ENCODE measurements at places on chromosomes 7 and 10.

DNA sequence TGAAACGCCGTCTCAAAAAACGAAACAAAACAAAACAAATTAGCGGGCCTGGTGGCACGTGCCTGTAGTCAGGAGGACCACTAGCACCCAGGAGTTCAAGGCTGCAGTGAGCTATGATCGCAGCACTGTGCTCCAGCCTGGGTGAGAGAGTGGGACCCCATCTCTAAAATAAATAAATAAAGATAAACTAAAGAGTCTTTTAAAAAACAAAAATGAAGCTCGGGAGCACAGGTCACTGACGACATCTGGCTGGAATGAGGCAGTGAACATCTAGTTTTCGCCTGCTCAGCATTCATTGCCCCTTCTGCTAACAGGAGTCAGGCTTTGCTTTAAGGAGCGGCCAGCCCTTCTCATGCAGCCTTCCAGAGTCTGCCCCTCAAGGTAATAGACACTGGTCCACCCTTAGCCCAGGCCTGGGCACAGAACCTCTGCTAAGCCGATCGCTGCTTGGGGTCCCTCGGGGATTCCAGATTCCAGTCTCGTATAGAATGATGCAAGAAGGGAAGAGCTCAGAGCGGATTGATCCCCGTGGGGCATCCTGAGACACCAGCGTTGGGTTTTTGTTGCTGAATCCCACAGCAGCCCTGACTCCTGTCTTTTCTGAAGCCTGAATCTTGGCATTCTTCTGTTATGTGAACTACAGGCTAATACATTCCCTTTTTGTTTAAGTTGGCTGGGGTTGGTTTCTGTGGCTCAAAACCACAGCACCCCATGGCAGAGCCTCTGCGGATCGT lies 14.2 kb upstream of the FOXK1 start:
- DNase-seq, result no peak

GRCh38 chr10:132539894-132540293 lies 2.3 kb downstream of the INPP5A start:
- DNase-seq, result peak; percentile 20

- no peak for DNase-seq
Measured at GRCh38 chr7:105306298-105306748, 82.4 kb downstream of the SRPK2 start.

DNA sequence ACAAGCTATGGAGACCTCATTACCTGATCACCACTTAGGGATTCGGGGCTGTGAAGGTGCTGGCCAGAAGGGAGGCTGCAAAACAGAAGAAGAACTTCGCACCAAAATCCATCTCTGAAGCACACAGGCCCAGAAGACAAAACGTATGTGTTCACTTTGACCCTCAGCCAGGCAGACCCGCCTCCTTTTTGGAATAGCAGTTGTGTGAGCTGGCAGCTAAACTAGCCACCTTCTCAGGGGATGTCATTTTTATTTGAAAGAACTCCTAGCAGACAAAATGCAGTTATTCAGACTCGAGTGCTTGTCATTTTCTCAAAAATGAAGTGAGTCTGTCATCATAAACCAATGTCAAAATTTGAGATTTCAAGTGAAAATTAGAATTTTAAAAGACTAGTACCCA lies 71.7 kb downstream of the TNS3 start:
- DNase-seq, result no peak

GRCh38 chr7:7868572-7868899 lies 100.1 kb upstream of the GLCCI1 start:
- no peak for DNase-seq

DNA sequence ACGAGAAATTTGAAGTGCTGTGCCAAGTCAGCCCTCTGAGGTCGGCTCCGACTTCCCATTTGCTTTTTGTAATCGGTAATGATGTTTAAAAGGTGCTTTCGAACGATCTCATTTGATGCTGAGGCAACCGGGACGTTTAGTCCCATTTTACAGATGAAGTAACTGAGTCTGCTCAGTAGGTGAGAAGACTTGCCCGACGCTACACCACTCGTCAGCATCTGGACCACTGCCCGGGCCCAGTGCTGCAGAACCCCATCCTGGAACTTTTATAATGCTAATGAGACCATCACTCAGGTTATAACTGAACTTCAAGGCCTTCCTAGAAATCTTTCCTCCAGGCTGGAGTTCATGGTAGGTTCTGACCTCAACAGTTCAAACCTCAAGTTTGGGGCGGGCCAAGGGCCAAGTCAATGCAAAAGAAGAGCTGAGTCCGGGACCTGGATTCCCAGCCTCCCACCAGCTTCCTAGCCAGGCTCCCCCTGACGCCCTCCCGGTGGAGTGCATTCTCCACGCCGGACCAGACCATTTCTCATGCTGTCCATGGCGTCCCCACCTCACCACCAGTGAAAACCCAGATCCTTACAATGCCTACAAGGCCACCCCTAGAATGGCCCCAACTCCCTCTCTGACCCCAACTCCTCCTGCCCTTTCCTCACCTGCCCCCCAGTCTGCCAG lies 699 bp upstream of the PDLIM1 start:
- DNase-seq, result no peak

DNA sequence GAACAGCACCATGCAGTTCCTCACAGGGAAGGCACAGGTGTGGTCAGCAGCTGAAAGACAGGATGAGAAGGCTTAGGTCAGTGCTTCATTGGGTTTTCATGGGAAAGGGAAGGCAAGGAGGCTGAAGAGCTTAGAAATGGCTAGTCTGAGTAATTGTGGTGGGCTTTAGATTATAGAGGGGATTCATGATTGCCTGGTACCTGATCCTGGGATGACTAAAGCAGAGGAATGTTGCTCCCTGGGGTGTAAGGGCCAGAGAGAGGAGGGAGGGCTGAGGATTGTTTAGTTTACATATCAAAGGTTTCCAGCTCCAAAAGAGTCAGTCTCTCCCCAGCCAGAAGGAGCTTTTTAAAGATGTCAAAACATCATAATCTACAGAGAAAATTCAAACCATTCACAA lies 396.3 kb upstream of the POM121L12 start:
- no peak for DNase-seq

DNA sequence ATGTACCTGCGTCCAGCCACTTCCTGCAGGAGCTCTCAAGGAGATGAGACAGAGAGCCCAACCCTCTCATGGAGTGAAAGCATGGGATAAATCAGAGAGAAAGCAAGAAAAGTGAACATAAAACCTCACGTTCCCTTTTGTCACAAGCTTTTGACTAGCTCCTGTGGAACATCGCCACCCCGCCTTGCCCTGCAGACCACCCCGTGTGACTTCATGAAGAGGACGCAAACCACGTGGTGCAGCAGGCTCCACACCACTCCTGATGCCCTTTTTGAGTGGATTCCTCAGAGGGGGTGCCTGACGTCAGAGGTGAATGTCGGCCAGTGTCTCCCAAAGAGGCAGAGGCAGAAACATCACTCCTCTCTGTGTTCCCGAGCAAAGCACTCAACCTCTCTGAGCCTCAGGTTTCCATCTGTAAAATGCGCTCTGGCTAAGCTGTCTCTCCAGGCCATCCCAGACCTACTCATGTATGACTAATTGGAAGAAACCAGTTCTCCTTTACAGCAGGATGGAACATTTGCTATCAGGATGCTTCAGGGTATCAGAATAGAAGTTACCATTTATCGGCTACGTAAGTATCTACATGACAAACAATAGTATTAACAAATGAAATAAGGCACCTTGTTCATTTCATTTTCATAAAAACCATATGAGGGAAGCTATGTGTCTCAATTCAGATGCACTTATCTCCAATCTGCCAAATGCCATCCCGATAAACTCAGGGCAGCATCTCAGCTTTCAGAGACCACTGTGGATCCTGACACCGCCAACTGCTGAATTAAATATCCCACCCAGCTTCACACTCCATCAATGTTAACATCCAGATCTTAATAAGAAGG lies 5.3 kb downstream of the ZNF488 start:
- no peak for DNase-seq

DNA sequence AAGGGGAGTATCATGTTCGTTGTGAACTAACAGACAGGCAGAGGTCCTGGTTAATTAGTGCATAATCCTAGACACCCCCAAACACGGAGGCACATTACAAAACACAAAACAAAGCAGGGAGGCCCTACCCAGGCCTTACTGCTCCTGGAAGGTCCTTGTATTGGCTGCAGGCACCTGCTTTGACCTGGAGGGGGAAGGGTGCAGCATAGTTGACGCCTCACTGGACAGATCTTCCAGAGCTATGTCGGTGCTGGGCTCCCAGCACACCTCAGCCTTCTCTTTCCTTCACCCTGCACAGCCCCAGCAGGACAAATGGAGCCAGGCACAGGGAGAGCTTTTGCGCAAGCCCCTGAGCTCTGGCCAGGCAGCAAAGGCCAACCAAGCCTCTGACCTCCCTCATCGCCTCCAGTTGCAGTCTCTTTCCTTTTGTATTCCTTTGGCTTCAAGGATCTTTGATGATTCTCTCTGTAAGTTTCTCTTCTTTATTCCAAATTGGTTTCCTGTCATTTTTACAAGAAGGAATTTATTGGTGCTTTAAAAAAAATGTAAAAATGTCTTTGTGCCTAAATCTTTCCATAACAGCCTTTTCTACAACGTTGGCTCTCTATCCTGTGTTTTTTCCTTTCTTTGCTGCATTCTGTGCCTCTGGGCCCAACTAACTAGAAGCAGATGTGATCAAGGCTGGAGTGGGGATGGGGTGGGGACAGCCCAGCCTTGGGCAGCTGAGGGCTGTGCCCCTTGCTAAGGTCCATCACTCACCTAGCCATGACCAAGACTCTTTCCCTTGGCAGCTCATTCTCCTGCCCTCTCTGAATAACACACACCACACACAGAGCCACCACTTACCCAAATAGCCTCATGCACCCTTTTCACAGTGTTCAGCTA lies 317.1 kb upstream of the NPVF start:
- DNase-seq, result no peak

- DNase-seq, result no peak
Measured at GRCh38 chr10:30755441-30755953, 125.9 kb upstream of the LYZL2 start.

DNA sequence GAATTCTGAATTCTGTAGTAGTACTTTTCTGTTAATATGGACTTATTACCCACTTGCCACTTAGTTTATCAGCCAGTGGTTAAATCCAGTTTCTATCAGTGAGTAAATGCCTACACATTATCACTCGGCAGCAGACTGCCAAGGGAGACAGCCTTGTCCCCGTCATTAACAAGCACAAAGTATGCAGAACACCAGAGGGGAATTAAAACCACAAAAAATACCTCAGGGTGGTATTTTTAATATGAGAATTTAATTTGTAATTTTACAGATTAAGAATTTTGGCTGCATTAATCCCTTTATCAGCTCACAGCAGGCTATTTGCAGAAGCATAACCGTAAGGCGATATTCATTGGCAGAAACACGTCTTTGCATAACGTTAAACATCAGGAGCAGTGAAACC lies 150.0 kb upstream of the FZD1 start:
- no peak for DNase-seq

GRCh38 chr10:3347413-3348182 lies 175.0 kb upstream of the PITRM1 start:
- no peak for DNase-seq

DNA sequence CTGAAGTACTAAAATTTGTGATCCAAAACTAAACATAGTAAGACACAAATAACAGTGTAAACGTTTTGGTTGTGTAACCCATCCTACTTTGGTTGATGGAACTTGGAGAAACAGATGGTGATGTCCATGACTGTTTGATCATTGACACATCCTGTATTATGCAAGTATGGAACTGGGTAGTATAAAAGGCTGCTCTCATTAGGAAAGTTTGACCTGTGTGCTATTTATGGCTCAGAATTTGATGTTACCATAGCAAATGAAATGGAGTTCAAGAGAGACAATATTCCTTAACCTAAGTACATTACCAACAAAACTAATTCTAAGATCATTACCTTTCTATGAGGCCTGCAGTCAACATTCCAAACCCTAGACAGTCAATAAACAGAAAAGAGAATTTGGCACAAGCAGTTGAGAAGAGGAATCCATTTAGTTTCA lies 39.9 kb downstream of the DKK1 start:
- no peak for DNase-seq

GRCh38 chr7:101877882-101878591 lies 60.6 kb downstream of the CUX1 start:
- no peak for DNase-seq

GRCh38 chr10:95920798-95921426 lies 13.1 kb downstream of the CC2D2B start:
- no peak for DNase-seq

GRCh38 chr10:6400331-6400730 lies 179.7 kb downstream of the PRKCQ start:
- peak; percentile 22 for DNase-seq

DNA sequence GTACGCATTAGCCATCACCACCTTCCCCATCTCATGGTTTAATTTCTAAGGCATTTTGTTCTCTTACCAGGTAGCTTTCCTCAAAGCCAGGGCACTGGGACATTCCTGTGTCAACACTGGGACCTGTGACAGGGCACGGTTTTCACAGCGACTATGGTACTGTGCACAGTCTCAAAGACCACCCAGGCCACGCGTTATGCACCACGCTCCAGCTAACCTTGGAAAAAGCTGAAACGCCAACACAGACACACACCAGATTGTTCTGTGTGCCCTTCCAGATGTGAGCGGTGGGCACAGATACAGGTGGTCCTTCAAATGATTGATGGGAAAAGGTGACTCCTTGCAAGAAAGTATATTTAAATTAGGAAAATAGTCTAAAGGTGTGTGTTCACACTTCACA lies 337.3 kb downstream of the WDR37 start:
- DNase-seq, result no peak

GRCh38 chr7:24751484-24751883 lies 5.8 kb downstream of the GSDME start:
- DNase-seq, result no peak

DNA sequence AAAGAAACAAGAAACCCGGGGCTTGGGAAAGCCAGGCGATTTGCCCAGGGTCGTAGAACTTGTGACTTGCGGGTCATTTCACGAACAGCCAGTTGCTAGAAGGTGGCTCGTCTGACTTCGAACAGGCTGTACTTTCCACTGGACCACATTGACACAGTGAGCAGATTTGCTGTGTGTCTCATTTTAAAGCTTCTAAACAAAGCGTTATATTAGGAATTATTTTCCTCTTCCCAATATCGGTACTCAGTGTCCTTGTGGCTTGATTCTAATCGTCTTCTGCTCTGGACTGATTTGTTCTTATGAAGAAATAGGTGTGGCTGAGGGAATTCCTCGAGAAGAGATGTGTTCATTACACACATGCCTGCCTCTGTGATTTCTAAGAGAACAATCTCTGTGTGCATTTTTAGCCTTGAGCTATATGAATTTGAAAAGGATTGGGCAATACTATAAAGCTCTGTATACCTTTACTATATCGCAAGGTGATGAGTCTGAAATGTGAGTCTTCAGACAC lies 150.0 kb upstream of the PRR15 start:
- no peak for DNase-seq

GRCh38 chr10:95363303-95363912 lies 72.6 kb upstream of the PDLIM1 start:
- DNase-seq, result peak; percentile 93

DNA sequence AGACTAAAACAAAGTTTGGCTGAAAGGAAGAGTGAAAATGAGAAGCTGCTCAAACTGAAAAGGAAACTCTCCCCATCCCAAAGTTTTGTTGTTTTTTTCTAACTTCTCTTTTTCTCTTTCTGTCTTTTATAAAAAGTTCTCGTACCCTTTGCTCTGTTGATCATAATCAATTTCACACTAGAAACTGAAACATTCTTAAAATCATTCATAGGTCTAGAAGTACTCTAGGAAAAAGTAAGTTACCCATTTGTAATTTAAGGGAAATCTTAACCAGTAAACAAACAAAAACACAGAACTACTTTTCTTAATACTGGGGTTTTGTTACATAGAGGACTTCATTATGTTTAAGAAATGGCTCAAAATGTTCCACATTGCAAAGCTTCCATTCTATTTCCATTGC lies 339.8 kb downstream of the SEMA3D start:
- DNase-seq, result no peak

GRCh38 chr7:5767066-5767465 lies 14.4 kb downstream of the RNF216 start:
- no peak for DNase-seq

Data from Kasumi-1 (cell line).